ENCODE measurements at places on chromosomes 11 and 22.

DNA sequence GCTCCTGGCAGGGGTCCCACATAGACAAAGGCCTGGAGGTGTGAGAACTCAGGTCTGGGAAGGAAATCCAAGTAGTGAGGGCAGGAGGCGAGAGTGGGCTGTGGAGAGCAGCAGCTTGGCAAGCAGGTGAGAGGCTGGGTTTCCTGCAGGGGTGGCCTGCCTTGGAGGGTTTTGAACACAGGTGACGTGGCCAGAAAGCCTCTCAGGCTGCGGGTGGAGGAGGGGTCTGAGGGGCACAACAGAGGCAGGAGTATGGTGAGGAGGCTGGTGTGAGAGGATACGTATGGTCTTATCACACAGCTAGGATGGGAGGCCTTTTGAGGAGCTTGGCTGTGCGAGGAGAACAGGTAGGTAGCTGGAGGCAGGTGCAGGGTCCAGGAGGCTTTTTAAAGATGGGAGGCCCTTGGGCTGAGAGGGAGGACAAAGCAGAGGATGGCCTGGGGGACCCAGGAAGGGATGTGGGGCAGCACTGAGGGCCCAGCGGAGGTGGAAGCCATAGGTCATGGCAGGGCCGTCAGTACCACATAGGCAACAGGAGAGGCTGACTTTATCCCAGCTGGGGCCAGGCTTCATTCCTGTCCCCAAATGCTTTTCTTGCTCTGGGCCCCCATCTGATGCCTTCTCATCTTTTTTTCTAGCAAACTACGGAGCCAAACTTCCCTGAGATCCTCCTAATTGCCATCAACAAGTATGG is 84.4 kb downstream of the MYO7A start:
- no peak for DNase-seq

- no peak for DNase-seq
Observed at GRCh38 chr11:94705891-94706615, 62.1 kb upstream of the AMOTL1 start.

GRCh38 chr11:23480736-23481135 is 620.5 kb upstream of the CCDC179 start:
- DNase-seq, result no peak

- peak; percentile 45 for DNase-seq
Observed at GRCh38 chr11:87083029-87083428, 45.3 kb downstream of the TMEM135 start.

DNA sequence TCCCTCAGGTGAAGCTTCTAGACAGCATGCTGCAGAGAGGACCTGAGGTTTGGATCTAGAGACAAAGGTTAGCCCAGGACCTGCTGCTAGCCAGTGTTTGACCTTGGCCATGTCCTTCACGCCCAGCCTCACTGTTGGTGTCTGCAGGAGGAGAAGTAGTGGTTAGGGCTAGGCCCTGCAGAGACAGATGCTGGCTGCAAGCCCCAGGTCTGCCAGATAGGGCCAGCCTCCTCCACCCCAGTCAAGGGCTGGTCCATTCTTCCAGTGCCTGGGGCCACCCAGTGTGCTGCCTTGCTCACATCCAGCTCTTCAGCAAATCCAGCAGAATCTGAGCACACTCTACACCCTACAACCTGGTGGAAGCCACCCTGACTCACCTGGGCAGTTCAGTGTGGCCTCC is 21.5 kb upstream of the MIEF1 start:
- DNase-seq, result no peak

DNA sequence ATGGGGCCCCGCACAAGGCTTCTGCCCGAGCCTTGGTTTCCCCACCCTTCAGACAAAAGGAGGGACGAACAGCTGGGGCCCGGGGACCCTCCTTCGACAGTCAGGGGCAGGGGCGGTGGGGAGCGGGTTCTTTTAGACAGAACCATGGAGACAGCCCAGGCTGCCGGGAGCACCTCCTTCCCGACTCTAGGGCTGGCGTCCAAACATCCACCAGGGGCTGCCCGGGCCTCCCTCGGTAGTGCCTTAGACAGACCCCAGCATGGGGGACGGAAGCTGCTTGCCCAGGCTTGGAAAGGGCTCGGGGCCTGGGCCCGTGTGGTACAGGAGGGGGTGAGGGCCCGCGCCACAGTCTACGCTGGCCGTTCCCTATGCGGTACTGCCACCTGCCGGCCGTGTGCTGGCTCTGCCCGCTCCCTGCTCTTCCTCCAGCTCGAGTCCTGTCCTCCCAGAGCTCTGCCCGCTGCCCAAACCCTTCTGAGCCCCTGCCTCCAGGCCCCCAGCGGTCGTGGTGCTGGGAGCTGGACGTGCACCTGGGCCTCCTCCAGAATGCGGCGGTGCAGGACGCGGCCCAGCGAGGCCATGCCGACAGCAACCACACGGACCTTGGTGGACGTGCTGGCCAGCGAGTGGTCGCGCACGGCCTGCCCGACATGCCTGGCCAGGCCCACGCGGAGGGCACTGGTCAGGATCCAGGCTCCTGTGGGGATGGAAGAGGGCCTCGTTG is 20.1 kb downstream of the TSSC4 start:
- DNase-seq, result peak; percentile 98

All from iPS-NIHi11 (cell line).